ENCODE measurements at places on chromosomes 2 and 18.

DNA sequence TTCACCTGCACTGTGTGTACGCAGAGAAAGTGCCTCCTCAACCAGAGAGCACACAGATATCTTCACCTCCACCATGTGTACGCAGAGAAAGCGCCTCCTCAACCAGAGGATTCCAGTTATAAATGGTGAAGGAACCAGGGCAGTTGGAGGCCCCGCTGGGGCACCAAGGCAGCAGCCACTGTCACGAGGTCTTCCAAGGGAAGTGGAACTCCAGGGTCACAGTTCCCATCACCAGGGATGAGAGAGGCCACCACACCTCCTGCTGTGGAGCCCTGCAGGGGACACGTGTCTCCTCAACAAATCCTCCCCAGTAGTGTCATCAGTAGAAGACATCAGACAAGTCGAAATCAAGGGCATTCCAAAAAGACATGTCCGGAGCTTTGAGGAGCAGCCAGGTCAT lies 28.2 kb upstream of the NFATC1 start:
- no peak for DNase-seq

DNA sequence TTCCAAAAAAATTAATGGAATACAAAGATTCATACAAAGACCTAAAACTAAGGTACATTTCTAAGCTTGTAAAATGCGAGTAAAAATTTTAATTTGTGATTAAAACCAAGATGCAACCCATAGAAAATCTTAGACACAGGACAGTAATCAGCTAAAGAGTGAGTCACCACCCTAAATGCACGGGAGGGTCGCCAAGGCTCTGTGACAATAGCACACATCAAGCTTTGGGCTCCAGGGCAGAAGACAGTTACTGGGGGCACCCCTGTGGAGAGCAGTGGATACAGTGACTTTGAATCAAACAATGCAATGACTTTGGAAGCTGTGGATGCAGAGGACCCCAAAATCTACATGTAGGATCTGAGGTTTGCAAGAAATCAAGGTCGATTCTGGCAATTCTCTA lies 7.5 kb downstream of the FLACC1 start:
- no peak for DNase-seq

DNA sequence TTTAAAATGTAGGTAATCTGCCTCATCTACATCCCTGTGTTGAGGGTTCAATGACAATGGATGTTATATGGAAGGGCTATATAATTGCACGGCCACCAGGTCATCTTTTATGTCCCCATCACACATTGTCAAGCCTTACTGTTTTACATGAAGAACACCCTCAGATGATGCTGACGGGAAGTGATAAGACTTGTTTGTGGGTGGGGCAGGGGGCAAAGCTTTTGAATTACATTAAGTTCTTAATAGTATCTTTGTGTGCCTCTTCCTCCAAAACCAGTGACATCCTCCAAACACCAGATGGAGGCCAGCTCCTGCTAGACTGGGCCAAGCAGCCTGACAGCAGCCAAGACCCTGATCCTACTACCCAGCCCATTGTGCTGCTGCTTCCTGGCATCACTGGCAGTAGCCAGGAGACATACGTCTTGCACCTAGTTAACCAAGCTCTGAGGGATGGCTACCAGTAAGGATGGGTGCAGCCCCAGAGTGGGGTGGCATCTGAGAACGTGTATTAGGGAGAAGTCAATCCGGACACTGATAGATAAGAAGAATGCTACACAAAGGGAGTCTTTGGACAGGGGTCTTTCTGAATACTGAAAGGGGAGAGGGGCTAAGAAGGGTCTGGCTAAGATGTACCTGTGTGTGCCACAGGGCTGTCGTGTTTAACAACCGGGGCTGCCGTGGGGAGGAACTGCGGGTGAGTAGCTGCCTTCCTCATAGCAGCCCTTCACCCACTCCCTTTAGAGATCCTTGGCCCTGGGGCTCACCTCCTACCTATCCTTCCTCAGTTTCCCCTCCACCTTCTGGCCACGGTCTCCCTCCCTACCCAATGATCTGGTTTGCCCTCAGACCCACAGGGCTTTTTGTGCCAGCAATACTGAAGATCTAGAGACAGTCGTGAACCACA lies 5.3 kb downstream of the ABHD1 start:
- no peak for DNase-seq

GRCh38 chr2:217958206-217958883 lies 44.5 kb downstream of the TNS1 start:
- DNase-seq: no peak

- DNase-seq: no peak
Measured at GRCh38 chr2:202149936-202150335, 76.9 kb downstream of the KIAA2012 start.
